ENCODE measurements at places on chromosomes 16 and 17. TPM values are rescaled to one million over a fixed set of nuclear protein-coding genes. Genes with fewer than 3 reads are reported as not detected.

Gene SOX8
- 2.7 TPM for polyA plus RNA-seq

Gene CLEC10A
- polyA plus RNA-seq, result 18.8 TPM

Gene GAST
- not detected for polyA plus RNA-seq

Gene SDR42E2
- not detected for polyA plus RNA-seq

Gene MEIOC
- 0.05 TPM for polyA plus RNA-seq

Gene KRT16
- polyA plus RNA-seq, result 0.20 TPM

Gene CCDC182
- polyA plus RNA-seq, result not detected

Gene MYH1
- polyA plus RNA-seq, result not detected

Gene HOXB5
- polyA plus RNA-seq, result 1.2 TPM

Gene CDH5
- polyA plus RNA-seq, result 44.0 TPM

Gene CLDN6
- not detected for polyA plus RNA-seq

Gene CCDC78
- 0.49 TPM for polyA plus RNA-seq

Gene GFAP
- polyA plus RNA-seq, result 1.4 TPM

Gene TEDC2
- polyA plus RNA-seq, result 1.1 TPM

Gene TP53TG3
- not detected for polyA plus RNA-seq

Gene KCNG4
- polyA plus RNA-seq, result not detected

Gene SLC12A3
- polyA plus RNA-seq, result 0.06 TPM

Gene SPNS2
- 28.2 TPM for polyA plus RNA-seq

Gene FBF1
- polyA plus RNA-seq, result 7.9 TPM

Gene GRAP
- 4.2 TPM for polyA plus RNA-seq

Gene WNK4
- 0.23 TPM for polyA plus RNA-seq

Gene FNDC8
- polyA plus RNA-seq, result 0.05 TPM

Gene FBXL16
- 0.68 TPM for polyA plus RNA-seq

Gene ABI3
- polyA plus RNA-seq, result 11.7 TPM

Gene EFCAB5
- 0.06 TPM for polyA plus RNA-seq

Gene SLC13A2
- polyA plus RNA-seq, result 0.03 TPM

Gene SEPTIN1
- 3.5 TPM for polyA plus RNA-seq

Gene C16orf96
- 0.04 TPM for polyA plus RNA-seq

Gene MYH3
- 5.9 TPM for polyA plus RNA-seq

Gene CES1
- 61.4 TPM for polyA plus RNA-seq

Gene CBFA2T3
- polyA plus RNA-seq, result 6.2 TPM

Gene KRTAP1-5
- polyA plus RNA-seq, result 0.11 TPM

Gene IKZF3
- 0.58 TPM for polyA plus RNA-seq

Gene TPPP3
- polyA plus RNA-seq, result 14.6 TPM

Gene SHCBP1
- 0.47 TPM for polyA plus RNA-seq

Gene CDRT15L2
- polyA plus RNA-seq, result not detected

Gene CTF1
- 16.8 TPM for polyA plus RNA-seq

Gene CRAMP1
- polyA plus RNA-seq, result 11.2 TPM

Gene ZBTB4
- 76.2 TPM for polyA plus RNA-seq

Gene ANKFN1
- 1.1 TPM for polyA plus RNA-seq

Data from urinary bladder (tissue), 4 donors.